Motor neuron (in vitro differentiated cells): ENCODE measurements at places on chromosomes 12 and 14. TPM values are rescaled to one million over a fixed set of nuclear protein-coding genes. Genes with fewer than 3 reads are reported as not detected.

RASAL1 gene
- total RNA-seq: 0.49 TPM in 1 of 2 replicates, not detected in the other

FGD6 gene
- total RNA-seq: 32.6 and 43.6 TPM in 2 replicates

RPS6KL1 gene
- 40.5 and 45.1 TPM in 2 replicates for total RNA-seq

C12orf42 gene
- total RNA-seq: 0.29 and 1.1 TPM in 2 replicates

IGFBP6 gene
- 1.3 and 1.7 TPM in 2 replicates for total RNA-seq

PDE3A gene
- 6.2 and 6.7 TPM in 2 replicates for total RNA-seq

ANKRD33 gene
- total RNA-seq: 0.09 and 0.29 TPM in 2 replicates

NOVA1 gene
- total RNA-seq: 4.9 and 5.2 TPM in 2 replicates

KIF26A gene
- total RNA-seq: 5.2 and 7.0 TPM in 2 replicates

OR6C2 gene
- not detected in 2 replicates for total RNA-seq

KRT6C gene
- total RNA-seq: 0.38 TPM in 1 of 2 replicates, not detected in the other
